Non-pigmented ciliary epithelial cell (primary cell): ENCODE measurements at places on chromosomes 3 and 15.

GRCh38 chr3:128735287-128735686 lies 9.3 kb downstream of the RAB7A start:
- DNase-seq, result no peak

DNA sequence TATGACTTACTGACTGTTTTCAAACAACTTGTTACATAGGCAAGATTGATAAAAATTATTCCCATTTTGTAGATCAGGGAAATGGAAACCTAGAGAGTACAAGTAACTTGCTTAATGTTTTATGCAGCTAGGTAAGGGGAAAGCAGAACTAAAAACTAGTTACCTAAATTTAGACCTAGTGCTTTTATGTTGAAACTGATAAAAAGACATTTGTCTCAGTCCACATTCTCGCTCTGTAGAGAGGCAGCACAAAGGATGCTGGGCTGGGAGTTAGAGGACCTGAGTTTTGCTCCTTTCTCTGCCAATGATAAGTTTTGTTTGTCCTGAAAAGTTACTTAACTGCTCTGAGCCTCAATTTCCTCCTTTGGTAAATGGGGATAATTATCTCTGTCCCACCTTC lies 17.4 kb downstream of the TIMP4 start:
- DNase-seq, result no peak

DNA sequence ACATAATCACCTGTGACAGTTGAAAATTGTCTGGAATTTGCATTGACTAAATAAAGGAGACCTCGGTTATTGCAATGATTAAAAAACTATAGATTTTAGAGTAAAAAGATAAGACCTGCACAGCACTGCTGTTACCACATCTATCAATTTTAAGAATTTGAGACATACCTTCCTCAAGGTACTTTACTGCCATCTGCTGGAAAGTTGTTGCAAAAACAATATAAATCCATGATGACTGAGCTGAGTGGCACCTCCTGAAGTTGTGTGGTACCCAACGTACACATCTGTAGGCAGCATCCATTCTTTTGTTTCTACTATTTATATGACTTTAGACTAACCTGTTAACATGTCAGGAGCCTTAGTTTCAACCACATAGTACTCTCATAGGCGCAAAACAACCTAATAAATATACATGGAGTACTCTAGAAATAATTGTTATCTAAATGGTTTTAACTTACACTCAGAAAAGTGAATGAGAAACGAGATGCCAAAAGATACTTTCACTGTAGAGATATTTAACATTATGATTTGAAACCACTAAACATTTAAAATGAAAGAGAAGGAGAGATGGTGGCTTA lies 106.7 kb downstream of the GHSR start:
- DNase-seq, result no peak

DNA sequence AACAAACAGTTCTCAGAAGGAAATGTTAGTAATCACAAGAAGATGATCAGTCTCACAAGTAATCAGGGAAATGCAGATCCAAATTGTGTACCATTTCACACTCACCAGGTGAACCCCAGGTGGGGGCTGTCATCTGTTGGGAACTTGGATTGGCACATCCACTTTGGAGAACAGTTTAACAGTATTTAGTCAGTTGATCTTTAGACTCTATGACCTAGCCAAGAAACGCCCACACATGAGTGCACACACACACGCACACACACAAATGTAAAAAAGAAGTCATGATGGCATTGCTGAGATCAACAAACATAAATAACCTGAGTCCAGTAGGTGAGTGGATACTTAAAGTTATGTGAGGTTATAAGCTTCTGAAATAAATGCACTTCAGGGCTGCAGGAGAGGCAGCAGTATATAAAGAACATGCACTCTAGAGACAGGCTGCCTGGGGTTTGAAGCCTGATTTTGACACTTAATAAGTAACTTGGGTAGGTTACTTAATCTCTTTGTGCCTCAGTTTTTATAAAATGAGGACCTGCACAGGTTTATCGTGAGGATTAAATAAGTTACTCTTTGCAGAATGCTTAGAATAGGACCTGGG lies 17.7 kb downstream of the ACVR2B start:
- no peak for DNase-seq

GRCh38 chr3:12316729-12317351 lies 28.0 kb downstream of the PPARG start:
- DNase-seq, result no peak

DNA sequence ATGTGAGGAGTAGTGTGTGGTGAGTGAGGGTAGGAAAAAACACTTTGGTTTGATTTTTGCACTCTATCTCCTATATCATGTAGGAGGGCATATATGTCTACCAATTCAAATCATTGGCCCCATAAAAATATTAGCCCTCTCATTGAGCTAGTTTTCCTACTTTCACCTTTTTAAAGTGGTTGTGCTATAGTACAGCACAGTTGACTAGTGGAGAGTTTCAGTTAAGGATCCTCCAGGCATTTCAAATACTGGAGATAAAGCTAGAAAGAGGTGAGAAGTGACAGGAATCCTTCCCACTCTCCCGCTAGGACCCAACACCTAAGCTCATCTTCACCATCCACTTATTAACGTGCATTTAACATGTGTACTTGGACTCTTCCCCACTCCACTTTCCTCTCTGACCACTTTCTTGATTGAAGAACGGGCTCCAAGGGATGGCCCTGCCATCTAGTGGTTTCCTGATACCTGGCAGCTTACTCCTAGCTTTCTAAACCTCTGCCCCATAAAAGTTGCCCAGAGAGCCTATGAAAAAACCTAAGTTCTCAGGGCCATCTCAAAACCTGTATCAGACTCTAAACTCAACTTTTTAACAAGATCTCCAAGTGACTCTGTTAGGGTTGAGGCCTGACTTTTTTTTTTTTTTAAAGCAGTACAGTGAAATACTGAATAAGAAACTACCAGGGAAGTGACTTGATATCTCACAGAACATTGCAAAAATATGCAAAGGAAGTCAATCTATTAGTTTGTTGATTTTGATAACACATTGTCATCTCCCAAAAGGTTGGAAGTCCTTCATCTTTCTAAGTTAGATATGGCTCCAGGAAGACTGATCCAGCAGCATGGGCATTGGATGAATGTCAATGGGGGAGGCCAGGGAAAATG lies 17.9 kb downstream of the IL12A start:
- no peak for DNase-seq

- no peak for DNase-seq
These were observed 208.1 kb downstream of the OSBPL10 start for GRCh38 chr3:31772758-31773473.

DNA sequence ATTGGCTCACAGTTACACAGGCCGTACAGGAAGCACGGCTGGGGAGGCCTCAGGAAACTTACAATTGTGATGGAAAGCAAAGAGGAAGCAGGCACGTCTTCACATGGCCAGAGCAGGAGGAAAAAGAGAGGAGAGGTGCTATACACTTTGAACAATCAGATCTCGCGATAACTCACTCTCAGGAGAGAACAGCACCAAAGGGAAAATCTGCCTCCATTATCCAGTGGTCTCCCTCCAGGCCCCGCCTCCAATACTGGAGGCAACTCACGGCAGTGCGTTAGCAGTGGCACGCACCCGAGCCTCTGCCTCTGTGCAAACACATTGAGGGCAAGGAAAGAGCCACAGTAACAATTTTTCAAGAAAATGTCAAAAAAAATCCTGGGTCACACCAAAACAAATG lies 11.0 kb downstream of the OSTN start:
- DNase-seq, result no peak

DNA sequence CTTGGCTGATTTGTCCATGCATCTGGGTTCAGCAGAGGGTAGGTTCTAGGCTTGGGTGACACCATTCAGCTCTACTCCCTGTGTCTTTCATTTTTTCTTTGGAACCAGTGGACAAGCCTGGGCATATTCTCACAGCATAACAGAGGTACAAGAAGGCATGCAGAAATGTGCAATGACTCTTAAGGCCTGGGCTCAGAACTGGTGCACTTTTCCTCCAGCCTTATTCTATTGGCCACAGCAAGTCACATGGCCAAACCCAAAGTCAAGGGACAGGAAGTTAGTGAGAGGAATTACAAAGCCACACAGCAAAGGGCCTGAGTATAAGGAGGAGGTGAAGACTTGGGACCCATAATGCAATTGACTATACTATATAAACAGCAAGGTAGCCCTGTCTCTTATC lies 200.9 kb upstream of the CTDSPL start:
- DNase-seq, result no peak

DNA sequence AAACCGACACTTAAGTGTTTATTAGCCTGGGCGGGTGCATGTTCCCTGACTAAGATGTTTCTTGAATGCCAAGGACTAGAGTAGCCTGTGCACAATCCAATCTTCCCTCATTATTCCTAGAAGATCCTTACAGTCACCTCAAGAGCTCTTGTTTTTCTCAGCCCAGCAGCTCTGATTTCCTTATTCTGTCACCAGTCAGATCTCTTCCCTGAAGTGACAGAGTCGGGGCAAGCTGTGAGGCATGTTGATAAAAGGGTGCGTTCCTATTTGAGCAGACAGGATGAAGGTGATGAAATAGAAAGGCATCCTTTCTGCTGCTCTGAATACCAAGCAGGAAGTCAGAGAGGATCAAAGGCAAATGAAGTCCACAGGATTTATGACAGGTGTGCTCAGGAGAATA lies 125.6 kb upstream of the MCTP2 start:
- no peak for DNase-seq
